ENCODE measurements at places on chromosomes 6 and 20.

GRCh38 chr20:57615445-57615811 lies 4.8 kb downstream of the ZBP1 start:
- DNase-seq, result peak; percentile 8

GRCh38 chr6:22457996-22458395 lies 111.4 kb upstream of the HDGFL1 start:
- no peak for DNase-seq

DNA sequence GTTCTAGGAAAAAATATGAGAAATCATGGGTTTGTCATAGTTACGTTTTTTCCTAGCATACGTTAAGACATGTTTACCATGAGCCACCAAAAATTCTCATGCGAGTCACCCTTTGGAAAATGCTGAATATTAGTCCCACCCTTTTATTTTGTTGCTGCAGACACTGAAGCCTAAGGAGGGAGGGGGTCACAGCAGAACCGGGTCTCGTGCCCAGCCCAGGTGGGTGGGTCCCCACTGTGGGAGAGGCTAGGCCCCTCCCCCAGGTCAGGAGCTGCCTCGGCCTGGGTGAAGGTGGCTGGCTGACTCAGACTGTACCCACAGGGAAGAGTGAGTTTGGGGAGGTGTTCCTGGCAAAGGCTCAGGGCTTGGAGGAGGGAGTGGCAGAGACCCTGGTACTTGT lies 26.2 kb upstream of the SRF start:
- DNase-seq, result no peak

DNA sequence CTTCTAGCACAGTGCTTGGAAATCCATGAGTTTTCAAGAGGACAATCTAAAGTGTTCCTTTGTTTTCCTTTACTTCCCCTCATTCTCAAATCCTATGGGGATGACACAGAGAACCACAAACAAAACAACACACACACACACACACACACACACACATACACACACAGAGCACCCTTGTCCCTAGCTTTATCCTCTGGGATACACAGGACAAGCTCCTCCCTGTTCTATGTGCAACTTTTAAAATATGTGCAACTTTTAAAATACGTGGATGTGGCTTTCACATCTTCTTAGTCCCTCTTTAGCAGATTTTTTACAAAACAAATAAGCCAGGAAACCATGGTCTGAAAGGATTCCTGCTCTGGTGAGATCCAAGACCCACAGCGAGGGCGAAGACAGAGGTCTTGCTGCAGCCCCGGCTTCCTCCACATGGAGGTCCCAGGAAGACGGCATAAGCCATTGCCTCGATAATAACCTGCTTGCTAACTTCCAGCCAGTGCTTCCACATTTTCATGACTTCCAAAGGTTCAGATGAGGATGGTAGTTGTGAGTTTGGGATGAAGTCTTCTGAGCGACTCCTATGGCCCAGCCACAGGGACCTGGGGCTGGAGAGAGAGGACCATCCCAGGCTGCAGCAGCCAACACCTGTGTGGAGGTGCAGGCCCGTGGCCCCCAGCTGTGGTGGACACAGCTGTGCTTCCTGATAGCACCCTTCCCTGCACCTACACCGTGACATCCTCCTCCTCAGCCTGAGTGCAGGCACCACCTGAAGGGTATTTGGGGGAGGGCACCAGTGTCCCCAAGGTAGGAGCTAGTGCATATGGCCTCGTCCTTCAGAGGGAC lies 62.8 kb upstream of the CD93 start:
- DNase-seq, result no peak

DNA sequence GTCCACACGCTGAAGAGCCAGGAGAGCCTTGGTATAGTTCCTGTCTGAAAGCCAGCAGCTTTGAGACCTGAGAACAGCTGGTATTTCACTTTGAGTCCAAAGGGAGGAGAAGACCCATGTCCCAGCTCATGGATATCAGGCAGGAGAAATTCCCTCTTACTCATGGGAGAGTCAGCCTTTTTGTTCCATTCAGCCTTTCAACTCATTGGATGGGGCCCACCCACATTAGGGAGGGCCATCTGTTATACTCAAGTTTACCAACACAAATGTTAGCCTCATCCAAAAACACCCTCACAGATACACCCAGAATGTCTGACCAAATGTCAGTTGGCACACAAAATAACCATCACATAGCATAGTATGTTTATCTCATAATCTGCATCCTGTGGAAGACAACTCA lies 80.1 kb downstream of the GMDS start:
- no peak for DNase-seq

DNA sequence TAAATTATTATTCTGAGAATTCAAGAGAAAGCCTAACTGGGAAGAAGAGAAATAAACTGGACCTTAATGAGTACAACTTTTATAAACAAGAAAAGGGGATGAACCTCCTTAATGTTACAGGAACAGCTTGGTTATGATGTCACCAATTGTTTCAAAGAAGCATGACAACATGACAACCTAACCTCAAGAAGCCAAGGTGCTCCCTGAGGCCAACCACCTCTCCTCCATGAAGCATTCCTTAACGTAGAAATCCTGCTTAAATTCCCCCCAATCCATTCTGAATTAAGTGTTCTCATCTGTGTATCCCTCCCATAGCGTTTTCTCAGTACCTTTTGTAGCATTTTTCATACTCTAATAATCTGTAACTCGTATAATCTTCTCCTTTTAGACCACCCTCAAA lies 1.7 kb downstream of the HBS1L start:
- DNase-seq, result no peak

GRCh38 chr6:28618898-28619555 lies 93.3 kb downstream of the GPX5 start:
- DNase-seq, result no peak

GRCh38 chr6:50655848-50656453 lies 57.4 kb upstream of the TFAP2D start:
- DNase-seq, result no peak

GRCh38 chr20:5434116-5434515 lies 117.4 kb upstream of the PROKR2 start:
- no peak for DNase-seq

- no peak for DNase-seq
These were observed 9.4 kb downstream of the RAB5IF start for GRCh38 chr20:36614781-36615557.

DNA sequence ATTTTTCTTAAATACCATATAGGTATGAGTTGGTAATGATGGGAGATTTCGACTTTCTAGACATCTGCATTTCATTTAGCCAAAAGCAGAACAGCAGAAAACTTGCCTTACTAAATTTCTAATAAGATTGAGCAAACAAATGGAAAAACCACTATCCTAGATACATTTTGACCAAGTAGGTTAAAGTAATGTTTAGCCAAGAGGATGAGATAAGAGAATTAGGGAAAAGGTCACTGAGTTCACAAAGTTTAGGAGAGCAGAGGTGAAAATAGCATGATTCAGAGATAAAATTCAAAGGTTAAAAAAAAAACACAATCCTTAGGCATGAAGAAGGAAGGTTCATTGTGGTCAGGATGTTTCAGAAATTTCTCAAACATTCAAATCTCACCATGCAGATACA lies 450.3 kb downstream of the CD83 start:
- DNase-seq, result no peak

- DNase-seq, result no peak
These were observed 173.1 kb downstream of the TFAP2C start for GRCh38 chr20:56801971-56802755.

DNA sequence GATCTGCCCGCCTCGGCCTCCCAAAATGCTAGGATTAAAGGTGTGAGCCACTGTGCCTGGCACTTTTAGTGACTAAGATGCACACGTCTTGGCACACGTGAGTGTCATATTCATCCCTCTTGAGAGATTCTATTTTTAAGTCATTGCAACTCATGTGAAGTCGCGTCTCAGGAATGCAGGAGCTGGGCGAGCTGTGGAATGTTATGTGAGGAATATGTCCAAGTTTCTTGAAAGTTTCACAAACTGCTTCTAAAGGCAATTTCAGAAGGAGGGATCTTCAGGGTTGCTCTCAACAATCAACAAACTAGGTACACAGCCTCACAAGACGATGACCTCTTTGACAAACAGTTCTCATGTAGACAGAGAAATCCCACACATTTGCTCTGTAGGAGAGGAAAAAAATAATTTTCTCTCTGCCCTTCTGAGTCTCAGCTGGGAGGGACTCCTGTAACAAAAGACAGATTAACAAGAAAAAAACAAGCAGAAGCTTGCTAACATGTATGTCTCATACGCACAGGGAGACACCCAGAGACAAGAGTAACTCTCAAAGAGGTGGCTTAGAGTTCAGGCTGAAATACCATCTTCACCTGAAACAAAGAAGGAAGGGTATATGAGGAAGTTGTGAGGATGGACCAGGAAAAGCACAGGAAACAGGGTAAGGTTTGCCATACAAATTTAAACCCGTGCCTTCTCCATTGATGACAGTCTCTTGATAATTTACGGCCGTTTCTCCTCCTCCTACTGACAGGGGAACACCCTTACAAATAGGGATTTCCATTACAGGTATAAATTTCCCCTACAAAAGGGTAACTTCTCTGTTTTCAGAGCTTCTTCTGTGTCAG lies 45.3 kb upstream of the FAM50B start:
- no peak for DNase-seq

DNA sequence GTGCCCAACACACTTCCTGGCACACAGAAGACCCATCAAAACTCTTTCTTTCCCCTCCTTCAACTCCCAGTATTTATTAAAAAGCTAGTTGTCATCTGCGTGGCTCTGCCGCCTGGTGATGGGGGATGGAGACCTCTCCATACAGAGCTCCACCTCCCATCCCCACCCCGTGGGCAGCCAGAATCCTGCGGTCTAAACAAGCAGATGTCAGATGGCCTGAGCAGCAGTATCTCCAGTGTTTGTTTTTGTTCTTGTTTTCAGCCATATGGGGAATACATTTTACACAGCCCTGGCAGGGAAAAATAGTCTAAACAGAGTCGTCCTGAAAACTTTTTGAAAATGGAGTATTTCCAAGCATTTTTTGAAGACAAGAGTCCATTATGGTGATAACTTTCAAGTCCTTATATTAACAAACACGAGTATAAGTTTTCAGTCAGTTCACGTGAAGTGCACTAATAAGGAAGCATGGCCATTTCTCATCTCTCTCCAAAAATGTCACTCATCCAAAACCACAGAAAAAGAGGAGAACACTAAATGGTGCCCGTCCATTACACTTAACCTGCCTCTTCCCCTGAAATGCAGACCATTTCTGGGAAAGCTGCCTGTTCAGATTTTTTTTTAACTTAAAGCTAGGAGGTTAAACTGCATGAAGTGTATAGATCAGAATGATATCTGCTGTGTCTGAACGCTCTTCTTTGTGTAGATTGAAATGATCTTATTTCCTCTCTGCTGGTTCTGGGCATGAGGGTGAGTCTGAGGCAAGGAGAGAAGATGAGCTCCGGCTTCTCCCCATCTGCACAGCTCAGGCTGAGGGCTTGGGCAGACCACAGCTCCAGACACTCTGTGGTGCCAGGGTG lies 91.0 kb downstream of the TCP11 start:
- DNase-seq, result no peak

- no peak for DNase-seq
These were observed 3.4 kb downstream of the UCKL1 start for GRCh38 chr20:63952769-63953168.

- no peak for DNase-seq
These were observed 700.2 kb downstream of the EYS start for GRCh38 chr6:65006788-65007187.

DNA sequence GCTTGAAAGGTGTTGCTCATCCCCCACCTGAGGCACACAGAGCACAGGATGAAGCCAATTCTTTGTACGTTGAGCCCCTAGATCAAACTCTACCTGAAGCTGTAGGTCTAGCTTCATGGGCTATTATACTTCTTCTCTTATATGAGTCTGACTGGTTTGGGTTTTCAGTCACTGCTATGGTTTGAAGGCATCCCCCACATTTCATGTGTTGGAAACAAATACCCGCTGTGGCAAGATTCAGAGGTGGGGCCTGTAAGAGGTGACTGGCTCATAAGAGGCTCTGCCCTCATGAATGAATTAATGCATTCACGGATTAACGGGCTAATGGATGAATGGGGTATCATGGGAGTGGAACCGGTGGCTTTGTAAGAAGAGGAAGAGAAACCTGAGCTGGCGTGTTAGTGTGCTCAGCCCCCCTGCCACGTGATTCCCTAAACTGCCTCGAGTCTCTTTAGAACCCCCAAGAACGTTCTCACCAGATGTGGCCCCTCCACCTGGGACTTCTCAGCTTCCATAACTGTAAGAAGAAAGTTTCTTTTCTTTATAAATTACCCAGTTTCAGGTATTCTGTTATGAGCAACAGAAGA lies 39.2 kb downstream of the PREX1 start:
- no peak for DNase-seq

DNA sequence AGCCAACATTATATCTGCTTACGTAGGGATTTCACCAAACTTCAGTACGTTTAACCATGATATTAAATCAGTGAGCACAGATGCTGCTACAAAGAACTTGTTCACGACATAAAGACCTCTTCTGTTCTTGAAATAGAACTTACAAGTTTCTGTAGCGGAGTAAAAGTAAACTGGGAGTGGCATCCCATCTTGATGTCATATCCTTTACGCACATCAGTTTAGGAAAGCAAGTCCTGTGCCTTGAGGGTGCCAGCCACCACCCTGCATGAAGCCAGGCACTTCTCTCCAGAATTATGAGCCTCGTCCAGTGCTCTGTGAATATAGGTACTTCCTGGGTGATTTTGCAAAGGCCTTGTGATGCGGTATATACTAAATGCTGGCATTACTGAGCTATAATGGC lies 122.6 kb downstream of the BTBD3 start:
- DNase-seq, result no peak

Measured in activated CD8-positive, alpha-beta memory T cell treated with anti-CD3 and anti-CD28 coated beads, Interleukin-2, amount 50 U/mL, for 4 hours (primary cell).